ENCODE measurements at places on chromosomes 7 and 10. TPM values are rescaled to one million over a fixed set of nuclear protein-coding genes. Genes with fewer than 3 reads are reported as not detected.

KCNH2 gene
- under 0.01 TPM for total RNA-seq

MRLN gene
- total RNA-seq, result not detected

CYP2C9 gene
- not detected for total RNA-seq

AGBL3 gene
- 1.7 TPM for total RNA-seq

DENND2A gene
- total RNA-seq, result 1.0 TPM

ARL4A gene
- 334 TPM for total RNA-seq

IL6 gene
- 1.0 TPM for total RNA-seq

ADGRA1 gene
- total RNA-seq, result not detected

CABCOCO1 gene
- total RNA-seq, result not detected

MEOX2 gene
- 53.9 TPM for total RNA-seq

TSPAN33 gene
- 0.19 TPM for total RNA-seq

DNAH11 gene
- 0.34 TPM for total RNA-seq
